ENCODE measurements at places on chromosomes 7 and 10.

- no peak for DNase-seq
These were observed 693.1 kb downstream of the PARD3 start for GRCh38 chr10:34121781-34122622.

DNA sequence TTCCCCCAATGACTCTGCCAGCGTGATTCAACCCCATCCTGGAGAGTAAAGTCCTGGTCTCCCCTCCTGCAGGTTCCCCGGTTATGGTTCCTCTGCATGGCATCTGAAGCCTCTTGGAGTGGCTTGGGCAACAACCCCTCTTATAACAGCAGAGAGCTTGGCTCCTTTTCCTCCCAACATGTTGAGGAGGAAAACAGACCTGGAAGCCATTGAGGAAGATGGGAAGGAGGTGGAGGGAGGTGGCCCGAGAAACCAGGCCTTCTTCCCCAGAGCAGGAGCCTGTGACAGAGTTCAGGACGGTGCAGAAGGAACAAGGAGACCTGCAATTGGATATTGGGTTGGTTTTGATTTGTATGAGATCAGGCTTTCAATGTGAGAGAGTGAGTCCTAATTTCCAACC, 184.0 kb upstream of the ADCY1 start:
- no peak for DNase-seq

- DNase-seq, result peak; percentile 10
These were observed 661 bp downstream of the HECTD2 start for GRCh38 chr10:91410638-91411371.

- DNase-seq, result no peak
These were observed 937.1 kb downstream of the CNTNAP2 start for GRCh38 chr7:147053746-147054145.

GRCh38 chr7:75033064-75033463, 40.5 kb downstream of the RCC1L start:
- no peak for DNase-seq

DNA sequence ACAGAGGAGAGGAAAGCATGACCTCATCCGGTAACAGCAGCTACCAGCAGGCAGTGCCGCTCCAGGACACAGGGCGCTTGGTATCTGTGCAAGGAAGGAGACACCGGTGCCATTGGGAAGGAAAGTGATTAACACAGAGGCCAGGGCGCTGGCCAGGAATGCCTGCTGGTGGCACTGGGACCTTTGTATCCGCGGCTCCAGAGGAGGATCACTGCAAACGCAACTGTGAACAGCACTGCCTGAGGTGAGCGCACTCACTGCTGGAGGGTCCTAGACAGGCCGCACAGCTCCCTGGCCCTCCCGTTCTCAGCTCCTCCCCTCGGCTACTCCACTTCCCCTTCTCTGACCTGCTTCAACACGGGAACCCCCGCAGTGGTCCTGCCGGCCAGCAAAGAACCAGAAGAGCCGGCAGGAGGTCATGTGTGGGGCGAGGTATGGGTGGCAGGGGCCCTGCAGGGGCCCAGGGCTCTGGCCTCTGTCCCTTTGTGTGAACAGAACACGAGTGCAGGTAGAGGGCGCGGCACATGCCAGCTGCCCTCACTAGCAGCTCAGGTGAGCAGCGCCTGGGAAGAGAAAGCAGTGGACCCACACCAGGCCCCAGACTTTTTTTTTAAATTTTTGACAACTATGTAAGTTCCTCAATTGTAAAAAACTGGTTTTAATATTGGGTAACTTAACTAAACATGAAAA, 107.6 kb downstream of the VIPR2 start:
- DNase-seq, result no peak
